ENCODE measurements at places on chromosomes 16 and 17.

- DNase-seq, result no peak
Observed at GRCh38 chr16:70730031-70730430, 44.2 kb upstream of the MTSS2 start.

DNA sequence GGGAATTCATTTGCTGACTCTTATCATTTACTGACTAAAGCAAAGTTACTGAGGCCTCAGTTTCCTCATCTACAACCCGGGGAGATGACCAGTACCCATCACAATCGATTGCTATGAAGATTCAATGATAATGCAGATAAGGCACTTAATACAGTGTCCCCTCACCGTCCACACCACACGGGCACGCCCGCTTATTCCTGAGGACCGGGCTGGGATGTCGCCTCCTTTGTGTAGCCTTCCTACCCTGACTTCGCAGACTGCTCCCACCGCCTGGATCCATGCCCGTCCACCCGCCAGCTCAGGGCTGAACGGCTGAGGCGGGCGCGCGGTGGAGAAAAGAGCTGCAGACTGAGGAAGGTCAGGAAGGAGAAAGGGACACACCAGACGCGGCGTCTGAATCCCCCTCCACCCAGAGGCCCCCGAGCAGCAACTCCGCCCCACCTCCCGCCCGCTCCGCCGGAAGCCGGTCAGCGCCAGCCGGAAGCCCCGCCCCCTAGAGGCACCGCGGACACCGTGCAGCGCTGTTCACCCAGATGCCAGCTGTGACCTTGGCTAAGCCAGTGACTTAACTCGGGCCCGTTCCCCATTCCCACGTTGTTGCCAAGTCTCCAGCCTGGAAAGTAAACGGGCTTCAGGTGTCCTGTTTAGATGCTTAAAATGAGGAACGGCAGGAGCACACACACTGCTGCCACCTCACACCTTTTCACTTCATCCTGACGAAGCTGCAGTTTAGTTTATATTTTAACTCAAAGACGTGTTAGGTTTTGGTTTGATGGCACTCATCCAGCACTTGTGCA is at the start of gene KRABD2:
KRABD2 (minus strand) TSS at position 434 of the 797 bp plus-strand sequence.
- peak; percentile 89 for DNase-seq

DNA sequence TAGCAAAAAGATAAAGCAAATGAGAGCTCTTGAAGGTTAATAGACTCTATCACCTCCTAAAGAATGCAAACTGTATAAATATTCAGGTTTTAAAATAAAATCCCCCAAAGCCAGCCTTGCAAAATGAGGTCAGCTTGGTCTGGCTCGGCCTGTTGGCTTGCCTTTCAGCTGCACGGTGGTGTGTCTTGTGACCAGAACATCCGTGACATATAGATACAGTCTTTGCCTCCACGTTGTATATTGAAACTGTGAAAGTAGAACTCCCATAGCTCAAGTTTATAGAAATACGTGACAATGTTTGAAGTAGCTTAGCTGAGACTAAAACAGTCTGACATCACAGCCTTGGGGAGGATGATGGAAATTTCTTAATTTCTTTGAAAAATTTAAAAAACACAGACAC is 236.6 kb upstream of the MYOCD start:
- DNase-seq, result no peak

DNA sequence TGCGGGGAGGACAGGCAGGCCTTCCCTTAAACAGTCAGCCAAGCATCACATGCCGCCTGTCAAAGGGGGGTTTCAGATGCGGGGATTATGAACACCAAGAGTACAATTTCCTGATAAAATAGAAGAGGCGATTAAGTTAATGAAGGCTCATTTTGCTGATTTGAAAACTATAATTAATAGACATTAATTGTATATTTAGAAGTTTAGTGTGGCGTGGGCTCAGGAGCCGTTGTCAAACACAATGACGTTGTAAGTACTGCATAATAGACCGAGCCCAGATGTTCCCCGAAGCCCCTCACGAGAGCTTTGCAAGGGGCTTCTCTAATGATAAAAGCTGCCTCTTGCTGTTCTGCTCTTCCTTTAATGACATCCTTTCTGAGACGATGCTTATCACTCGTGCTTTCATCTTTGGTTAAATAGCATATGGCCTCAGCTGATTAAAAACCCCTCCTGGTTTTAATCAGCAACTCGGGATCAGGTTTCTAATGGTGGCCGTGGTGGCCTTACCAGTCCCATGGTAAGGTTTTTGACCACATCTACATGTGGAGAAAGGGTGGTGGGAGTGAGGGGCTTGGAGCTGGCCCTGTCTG is 28.2 kb downstream of the SNX20 start:
- DNase-seq, result no peak

DNA sequence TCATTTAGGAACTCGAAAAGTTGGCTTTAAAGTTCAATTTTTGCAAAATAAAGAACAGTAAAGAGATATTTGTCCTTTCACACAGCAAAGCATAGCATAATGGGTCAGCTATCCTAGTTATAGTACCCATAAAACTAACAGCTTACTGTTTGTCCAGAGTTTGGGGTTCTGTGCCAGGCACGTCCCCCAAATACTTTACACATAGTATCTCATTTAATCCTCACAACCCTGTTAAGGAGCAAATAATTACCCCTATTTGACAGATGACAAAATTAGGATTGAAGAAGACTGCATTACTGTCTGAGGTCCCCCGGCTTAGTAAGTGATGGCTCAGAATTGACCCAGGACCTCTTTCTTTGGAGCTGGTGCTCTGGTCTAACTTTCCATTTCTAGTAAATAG is 52.6 kb downstream of the MYO1D start:
- DNase-seq, result no peak

- no peak for DNase-seq
Observed at GRCh38 chr16:1537763-1538289, 4.4 kb downstream of the TMEM204 start.

- DNase-seq, result no peak
Observed at GRCh38 chr17:57419940-57420550, 163.7 kb downstream of the MSI2 start.

DNA sequence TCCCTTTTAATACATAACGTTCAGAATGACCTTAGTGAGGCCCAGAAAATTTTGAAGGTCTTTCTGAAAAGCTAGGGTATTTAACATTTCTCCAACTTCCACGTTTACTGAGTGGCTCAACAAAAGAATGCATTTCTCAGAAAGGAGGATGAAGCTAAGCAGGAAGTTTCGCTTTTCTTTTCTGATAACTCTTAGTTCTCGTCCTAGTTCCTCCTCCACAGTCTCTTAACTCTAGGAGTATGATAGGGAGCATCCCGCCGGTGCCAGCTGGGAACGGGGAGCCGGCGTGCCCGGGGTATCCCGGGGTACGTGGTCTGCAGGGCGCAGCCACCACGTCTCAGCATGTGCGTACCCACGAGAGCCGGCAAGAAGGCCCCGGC is 363 bp downstream of the KARS1 start:
- no peak for DNase-seq

- no peak for DNase-seq
Observed at GRCh38 chr16:84055801-84056634, 13.4 kb upstream of the SLC38A8 start.

- DNase-seq, result no peak
Observed at GRCh38 chr16:66457888-66458287, 30.8 kb downstream of the BEAN1 start.

GRCh38 chr16:22861580-22861979 is 47.6 kb downstream of the HS3ST2 start:
- DNase-seq, result no peak

DNA sequence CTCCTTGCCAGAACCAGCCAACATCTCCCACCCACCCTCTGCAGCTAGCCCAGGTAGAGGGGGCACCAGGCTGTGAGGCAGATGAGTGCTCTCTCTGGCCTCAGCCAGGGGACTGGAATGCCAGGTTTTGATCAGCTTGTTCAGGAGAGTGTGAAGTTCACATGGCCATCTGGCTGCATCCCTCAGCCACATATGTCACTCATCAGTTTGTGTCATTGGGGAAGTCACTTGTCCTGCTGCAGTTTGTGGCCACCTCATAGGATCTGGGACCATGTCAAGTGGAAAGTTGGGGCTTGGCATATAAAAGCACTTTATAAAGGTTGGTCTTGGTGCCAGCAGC is 147.6 kb downstream of the SOCS1 start:
- DNase-seq, result no peak

- DNase-seq, result no peak
Observed at GRCh38 chr16:84761448-84762368, 58.1 kb upstream of the CRISPLD2 start.

DNA sequence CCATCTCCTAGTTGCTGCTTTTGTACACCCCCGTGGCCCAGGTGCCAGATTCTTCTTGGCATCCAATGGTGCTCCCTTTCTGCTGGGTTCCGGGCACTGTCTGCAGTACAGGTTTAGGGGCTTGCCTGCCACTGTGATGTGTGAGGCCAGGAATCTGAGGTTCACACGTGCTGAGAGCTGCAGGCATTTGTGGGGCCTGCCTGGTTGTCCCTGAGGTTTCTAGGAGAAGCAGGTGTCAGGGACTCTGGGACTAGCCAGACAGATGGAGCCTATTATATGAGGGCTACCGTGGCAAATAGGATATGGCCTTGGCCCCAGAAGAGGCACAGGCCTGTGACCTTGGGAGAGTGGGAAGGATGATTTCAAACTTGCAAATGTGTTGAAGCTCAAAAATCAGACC is 29.3 kb downstream of the NDEL1 start:
- DNase-seq, result no peak

DNA sequence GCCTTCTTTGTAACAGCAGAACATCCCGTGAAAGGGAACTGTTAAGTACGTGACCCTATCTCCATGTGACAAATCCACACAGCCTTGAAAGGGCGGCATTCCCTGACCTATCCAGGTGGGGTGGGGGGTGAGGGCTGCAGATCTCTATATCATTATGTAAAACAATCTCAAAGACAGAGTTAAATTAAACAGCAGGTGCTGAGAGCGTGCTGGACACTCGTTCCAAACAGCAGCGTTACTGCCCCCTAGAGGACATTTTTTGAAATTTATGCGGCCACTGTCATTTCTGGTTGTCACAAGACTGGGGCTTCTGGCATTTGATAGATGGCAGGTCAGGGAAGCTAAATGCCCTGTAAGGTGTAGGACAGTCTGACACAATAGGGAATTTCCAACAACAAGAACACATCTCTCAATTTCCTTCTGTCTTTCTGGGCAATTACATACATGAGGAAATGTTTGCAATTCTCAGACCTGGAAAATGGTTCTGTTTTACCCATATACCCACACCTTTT is 6.7 kb upstream of the SLC25A39 start:
- DNase-seq, result peak; percentile 88

DNA sequence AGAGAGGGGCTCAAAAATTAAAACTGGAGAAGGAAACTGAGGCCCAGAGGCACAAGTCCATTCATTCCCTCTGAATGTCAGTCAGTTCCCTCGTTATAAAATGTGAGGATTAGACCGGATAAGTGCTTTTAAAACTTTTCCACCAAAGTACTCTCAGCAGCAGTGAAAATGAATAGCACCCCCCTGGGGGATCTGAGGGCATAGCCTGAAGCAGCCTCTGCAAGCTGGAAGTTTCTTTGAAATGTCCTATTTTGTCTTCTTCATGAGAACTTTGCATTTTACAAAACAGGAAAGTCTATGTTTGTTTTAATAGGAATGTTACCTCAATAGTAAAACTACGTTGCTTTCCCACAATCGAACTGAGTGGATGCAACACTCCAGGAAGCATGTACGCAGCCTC is 273.0 kb downstream of the CEP112 start:
- DNase-seq, result peak; percentile 71

DNA sequence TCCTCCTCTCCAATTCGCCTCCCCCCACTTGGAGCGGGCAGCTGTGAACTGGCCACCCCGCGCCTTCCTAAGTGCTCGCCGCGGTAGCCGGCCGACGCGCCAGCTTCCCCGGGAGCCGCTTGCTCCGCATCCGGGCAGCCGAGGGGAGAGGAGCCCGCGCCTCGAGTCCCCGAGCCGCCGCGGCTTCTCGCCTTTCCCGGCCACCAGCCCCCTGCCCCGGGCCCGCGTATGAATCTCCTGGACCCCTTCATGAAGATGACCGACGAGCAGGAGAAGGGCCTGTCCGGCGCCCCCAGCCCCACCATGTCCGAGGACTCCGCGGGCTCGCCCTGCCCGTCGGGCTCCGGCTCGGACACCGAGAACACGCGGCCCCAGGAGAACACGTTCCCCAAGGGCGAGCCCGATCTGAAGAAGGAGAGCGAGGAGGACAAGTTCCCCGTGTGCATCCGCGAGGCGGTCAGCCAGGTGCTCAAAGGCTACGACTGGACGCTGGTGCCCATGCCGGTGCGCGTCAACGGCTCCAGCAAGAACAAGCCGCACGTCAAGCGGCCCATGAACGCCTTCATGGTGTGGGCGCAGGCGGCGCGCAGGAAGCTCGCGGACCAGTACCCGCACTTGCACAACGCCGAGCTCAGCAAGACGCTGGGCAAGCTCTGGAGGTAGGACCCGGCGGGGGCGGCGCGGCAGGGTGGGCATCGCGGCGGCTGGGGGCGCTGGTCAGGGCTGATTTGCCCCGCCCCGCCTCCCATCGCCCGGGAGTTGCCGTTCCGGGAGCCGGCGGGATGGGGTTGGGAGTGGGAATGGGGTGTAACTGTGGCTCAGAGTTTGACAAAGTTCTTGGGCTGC is 567 bp downstream of the SOX9 start:
- DNase-seq, result no peak

DNA sequence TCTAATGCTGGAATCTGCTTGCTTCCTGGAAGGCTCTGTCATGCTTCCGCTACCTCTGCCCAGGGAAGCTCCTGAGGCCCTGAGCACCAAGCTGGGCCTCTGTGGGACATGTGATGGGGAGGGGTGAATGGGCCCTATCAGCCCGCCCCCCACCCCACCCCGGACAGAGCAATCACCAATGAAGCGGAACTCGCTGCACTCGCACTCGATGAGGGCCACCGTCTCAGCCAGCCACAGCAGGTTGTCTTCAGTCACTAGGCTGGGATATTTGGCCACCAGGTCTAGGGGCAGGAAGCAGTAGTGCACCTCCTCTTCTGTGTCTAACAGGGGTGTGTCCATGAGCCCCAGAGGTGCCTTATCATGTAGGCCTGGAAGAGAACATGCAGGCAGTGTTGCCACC is 23.6 kb downstream of the KCTD19 start:
- no peak for DNase-seq

DNA sequence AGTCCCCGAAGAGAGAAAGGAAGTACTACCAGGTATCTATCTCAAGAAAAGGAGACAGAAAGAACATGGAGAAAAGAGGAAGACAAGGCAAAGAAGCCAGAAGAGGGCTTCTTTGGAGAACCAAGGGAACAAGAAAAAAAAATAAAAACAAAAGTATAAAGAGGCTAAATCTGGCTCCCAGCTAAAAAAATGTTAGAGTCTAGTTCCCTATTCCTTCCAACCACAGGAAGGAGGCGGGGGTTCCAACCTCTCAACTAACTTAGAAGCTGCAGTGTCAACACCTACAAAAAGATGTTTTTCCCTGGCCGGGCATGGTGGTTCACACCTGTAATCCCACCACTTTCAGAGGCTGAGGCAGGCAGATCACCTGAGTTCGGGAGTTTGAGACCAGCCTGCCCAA is 13.4 kb downstream of the UTP6 start:
- no peak for DNase-seq

- DNase-seq, result peak; percentile 54
Observed at GRCh38 chr16:4682616-4683254, 10.6 kb upstream of the NUDT16L1 start.

- no peak for DNase-seq
Observed at GRCh38 chr17:17120701-17121100, 78.4 kb downstream of the MPRIP start.

- DNase-seq, result peak; percentile 9
Observed at GRCh38 chr17:3845291-3845620, 790 bp downstream of the NCBP3 start.
